Right renal cortex interstitium (tissue), 3 donors: ENCODE measurements at places on chromosomes 13 and 19. TPM values are rescaled to one million over a fixed set of nuclear protein-coding genes. Genes with fewer than 3 reads are reported as not detected.

CD70 gene
- polyA plus RNA-seq = not detected

HIF3A gene
- polyA plus RNA-seq = 21.7 TPM

LIM2 gene
- 0.40 TPM for polyA plus RNA-seq

CCDC70 gene
- not detected for polyA plus RNA-seq

INAFM1 gene
- polyA plus RNA-seq = 5.5 TPM

ZNF610 gene
- 13.7 TPM for polyA plus RNA-seq

PINLYP gene
- polyA plus RNA-seq = 17.9 TPM

DNA sequence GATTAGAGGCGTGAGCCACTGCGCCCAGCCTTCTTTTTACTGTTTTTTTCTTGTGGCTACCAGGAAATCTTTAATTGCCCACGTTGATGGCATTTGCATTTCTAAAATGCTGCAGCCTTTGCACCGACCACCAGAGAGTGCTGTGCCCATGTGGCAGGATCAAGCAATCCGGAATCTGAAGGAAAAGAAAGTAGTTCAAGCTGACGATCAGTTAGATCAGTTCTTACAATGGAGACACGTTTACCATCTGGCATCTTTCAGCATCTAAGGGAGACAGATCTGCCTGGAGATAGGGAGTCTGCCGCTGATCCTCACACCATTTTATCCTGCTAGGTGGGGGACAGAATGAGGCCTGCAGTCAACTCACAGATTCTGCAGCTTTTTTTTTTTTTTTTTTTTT lies 19.9 kb downstream of the TINCR start:
- no peak for DNase-seq

- DNase-seq = no peak
Measured at GRCh38 chr13:50229960-50230661, 214.9 kb downstream of the KCNRG start.

DNA sequence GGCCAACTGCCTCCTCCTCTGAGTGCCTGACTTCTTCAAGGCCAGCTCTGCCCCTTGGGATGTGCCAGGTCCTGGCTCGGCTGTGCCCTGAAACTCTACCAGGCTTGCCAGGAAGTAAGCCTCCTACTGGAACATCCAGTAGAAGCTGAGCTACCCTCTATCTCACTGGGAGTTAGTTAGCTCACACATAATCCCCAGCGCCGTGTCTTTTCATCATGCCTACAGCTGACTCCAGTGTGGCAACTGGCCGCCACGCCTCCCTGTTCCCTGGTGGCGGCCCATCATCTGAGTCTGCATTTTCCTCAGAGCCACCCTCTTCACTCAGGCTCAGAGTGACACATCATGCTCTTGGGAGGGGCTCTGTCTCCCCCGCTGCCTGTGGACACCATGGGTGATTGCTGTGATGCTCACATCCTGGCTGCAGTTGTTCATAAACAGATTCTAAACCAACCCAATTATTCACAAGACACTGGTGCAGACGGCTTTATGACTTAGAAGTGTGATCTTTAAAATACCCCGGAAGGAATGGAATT lies 131.9 kb upstream of the IRS2 start:
- DNase-seq = no peak

DNA sequence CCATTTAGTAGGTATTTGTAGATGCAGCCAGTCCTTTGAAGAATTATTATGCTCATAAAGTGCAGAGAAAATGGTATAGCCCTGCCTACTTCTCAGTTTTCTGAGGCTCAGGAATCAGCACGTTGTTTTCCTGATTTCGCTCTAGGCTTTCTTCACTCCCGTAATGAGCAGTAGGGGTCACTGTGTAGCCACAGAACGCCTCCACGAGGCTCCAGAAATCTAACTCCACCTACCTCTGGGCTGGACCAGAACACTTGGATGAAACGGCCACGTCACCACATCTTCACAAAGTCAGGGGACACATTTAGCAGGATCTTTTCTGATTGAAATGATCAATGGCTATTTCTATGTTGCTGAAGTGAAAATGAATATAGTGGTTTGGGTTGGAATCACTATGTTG lies 49.8 kb upstream of the GTF3A start:
- peak; percentile 56 for DNase-seq

- no peak for DNase-seq
Measured at GRCh38 chr19:1468274-1468820, 10.7 kb downstream of the C19orf25 start.

- DNase-seq = no peak
Measured at GRCh38 chr19:7924651-7925170, 1.2 kb downstream of the CTXN1 start.

DNA sequence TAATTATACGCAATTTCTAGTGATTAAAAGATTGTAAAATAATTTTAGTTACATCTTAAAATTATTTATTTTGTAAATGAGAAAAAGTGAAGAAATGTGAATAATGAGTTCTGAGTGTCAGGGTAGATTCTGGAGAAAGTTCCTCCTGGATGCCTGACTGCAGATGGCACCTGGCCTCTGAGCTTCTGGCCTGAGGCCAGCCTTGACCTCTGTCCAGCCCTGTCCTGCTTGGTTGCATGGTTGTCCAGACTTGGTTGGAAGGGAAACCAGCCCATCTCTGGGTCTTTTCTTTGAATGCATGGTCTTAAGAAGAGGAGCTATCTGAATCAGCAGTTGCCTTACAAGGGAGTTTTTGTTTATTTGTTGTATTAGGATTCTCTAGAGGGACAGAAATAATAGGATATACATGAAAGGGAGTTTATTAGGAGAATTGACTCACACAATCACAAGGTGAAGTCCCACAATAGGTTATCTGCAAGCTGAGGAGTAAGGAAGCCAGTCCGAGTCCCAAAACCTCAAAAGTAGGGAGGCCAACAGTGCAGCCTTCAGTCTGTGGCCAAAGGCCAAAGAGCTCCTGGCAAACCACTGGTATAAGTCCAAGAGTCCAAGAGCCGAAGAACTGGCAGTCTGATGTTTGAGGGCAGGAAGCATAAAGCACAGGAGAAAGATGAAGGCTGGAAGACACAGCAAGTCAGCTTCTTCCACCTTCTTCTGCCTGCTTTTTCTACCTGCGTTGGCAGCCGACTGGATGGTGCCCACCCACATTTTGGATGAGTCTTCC lies 385.8 kb downstream of the ZNF536 start:
- no peak for DNase-seq

DNA sequence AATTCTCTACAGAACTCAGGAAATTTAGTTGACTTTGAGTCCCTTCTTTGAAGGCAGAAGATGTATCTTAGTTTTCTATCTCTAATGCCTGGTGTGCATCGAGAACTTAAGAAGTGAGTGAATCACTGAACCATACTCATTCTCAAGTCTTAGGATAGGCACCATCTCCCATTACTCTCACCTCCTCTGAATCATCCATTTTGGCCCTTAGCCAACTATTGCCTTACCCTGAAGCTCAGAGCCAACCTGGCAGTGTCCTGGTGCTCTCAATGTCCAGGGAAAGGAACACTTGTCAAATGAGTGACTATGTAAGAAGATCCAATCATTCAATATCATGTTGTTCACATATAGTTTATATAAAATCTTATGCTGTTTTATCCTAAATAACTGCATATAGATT lies 146.6 kb downstream of the RGCC start:
- DNase-seq = no peak

- DNase-seq = no peak
Measured at GRCh38 chr19:16895467-16896145, 6.8 kb downstream of the F2RL3 start.

DNA sequence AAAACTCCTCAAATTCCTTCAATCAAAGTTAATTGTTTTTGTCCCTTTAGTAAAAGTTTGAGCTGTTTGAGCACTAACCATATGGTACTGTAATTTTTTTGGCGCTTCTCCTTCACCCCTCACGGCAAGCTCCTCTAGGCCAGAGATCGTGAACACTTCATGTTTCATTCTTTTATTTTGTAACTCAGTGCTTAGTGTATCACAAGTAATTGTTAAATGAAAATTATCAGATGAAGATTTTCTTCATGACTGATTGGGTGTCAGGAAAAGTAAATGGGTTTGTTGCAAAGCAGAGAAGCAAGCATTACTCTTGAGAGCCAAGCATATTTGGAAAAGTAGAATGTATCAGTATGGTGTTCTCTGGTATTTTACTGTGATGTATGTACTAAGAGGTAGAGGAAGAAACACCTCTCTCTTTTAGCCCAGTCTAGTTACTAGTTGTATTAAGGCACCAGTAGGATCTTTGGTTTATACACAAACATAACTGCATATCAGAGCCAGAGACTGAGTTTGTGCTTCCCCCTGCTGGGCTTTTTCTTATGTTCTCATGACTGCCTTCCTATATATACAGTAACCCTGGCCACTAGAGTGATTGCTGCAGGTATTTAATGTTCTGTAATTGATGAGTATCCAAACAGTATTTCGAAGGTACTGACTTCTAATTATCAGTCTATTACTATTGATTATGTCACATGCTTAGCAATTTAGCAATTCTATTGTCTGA lies 202.3 kb upstream of the KLHL1 start:
- peak; percentile 32 for DNase-seq

- no peak for DNase-seq
Measured at GRCh38 chr13:53445686-53446085, 417.1 kb downstream of the OLFM4 start.

GRCh38 chr19:4970558-4971423 lies 1.9 kb downstream of the KDM4B start:
- no peak for DNase-seq

GRCh38 chr13:32976056-32976805 lies 40.0 kb upstream of the KL start:
- DNase-seq = no peak

- DNase-seq = no peak
Measured at GRCh38 chr13:43005460-43006236, 13.6 kb upstream of the EPSTI1 start.

DNA sequence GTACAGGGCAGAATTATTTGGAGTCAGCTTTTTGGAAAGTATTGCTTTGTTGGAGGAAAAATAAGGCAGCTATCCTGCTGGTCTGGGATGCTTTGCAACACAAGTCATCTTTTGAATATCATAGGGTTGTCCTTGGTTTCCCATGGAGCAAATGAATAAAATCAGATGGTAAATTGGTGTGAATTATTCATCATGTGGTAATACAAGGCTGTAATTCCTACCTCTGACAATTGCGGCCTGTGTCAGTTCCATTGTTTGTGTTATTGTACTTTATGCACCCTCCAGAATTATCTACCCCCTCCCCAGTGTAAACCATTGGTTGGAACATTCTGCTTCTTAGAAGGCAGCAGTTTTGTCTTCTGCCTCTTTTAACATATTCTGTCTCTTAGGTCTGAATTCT lies 46.2 kb downstream of the RNASEH2B start:
- no peak for DNase-seq

GRCh38 chr19:49873129-49873521 lies 4.0 kb downstream of the AKT1S1 start:
- no peak for DNase-seq

DNA sequence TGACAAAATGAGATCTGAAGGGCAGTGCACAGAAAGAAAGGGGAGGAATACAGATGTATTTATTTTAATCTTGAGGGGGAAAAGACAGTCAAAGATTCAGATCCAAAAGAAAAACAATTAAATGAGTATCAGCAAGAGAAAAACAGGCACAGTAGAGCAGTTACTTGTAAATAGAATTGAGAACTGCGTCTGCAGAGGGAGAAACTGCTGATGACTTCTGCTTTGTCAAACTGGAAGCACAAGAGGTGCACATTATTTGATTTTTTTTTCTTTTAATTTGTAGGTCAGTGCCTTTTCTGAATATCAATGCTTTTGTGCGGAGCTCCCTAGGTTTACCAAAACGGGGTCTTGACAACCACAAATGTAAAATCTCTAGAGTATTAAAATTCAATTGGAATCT lies 37.3 kb downstream of the EFNB2 start:
- no peak for DNase-seq

- DNase-seq = no peak
Measured at GRCh38 chr13:98214707-98215106, 37.6 kb upstream of the RNF113B start.

- DNase-seq = no peak
Measured at GRCh38 chr13:54185785-54186184, 1157.2 kb downstream of the OLFM4 start.

DNA sequence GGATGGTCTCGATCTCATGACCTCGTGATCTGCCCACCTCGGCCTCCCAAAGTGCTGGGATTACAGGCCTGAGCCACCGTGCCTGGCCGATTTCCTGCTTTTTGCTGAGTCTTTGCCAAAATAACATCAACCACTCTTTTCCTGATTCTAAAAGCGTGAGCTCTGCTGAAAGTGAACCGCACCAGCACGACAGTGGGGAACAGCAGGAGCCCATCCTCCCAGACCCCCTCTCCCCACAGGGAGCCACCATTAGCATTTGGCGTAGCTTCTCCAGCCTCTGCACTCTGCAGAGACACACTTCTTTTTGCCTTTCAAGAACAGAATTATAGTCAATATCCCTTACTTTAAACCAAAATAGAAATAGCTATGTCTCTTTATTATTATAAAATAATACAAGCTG lies 41.3 kb downstream of the MYH14 start:
- no peak for DNase-seq

DNA sequence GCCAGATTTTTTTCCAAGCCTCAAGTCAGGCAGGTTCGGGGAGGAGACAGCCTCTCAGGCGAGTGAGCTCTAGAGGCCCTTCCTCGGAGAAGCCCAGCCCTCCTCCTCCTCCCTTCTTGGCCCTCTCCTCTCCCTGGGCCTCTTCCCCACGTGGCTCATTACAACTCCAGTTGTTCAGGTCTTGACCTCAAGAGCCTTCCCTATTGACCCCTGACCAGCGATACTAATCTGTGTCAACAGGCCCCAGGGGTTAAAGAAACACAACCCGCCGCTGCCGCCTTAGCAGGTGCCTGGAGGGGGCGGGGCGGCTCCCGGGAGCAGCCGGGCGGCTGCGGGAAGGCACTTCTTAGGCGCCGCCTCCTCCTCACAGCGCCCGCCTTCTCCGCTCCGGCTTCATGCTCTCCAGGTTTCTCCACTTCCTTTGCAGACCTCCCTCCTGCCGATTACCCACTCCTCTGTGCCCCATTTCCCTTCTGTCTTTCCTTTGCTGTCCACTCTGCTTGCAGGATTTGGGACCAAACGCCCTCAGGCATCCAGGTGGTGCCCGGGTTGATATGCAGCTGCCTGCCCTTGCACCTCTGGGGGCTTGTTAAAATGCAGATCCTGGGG lies 51.0 kb downstream of the LYL1 start:
- peak; percentile 60 for DNase-seq

DNA sequence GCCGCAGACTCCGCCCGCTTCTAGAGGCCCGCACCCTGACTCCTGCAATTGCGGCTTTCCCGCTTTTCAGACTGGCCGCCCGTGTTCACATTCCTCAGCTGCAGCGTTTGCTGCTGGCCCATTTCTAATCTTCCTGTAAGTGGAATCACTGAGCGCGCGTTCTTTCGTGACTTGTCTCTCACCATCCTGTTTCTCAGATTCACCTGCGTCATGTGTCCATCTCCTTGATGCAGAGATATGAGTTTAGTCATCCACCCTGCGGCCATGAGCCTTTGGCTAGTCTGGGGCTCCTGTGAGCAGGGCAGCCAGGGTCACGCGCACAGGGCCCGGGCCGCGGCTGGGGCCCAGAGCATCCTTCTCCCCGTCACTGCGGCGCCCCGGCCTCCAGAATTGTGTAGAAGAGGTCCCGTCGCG lies 110.0 kb downstream of the CRYL1 start:
- no peak for DNase-seq

GRCh38 chr19:1265615-1266128 lies 3.5 kb upstream of the CIRBP start:
- DNase-seq = no peak
